ENCODE measurements at places on chromosomes 2 and 18. TPM values are rescaled to one million over a fixed set of nuclear protein-coding genes. Genes with fewer than 3 reads are reported as not detected.

FOXD4L1 gene
- not detected for total RNA-seq

PTPRM gene
- 21.9 TPM for total RNA-seq

PLCD4 gene
- total RNA-seq = 0.77 TPM

INHBB gene
- not detected for total RNA-seq

C1QL2 gene
- not detected for total RNA-seq

LYPD1 gene
- not detected for total RNA-seq

HRH4 gene
- total RNA-seq = 0.22 TPM

FBLN7 gene
- total RNA-seq = 27.0 TPM

Data from CD4-positive, alpha-beta T cell (primary cell).